Natural killer cell (primary cell): ENCODE measurements at places on chromosomes 13 and 19. TPM values are rescaled to one million over a fixed set of nuclear protein-coding genes. Genes with fewer than 3 reads are reported as not detected.

GRCh38 chr19:29015569-29015968 lies 197.4 kb downstream of the UQCRFS1 start:
- H3K27ac ChIP-seq = no peak overlapping the region
- H3K36me3 ChIP-seq = no peaks in the 10 kb centered on the region
- no peaks in the 10 kb centered on the region for H3K4me1 ChIP-seq
- H3K27me3 ChIP-seq = no peaks in the 10 kb centered on the region
- no peak overlapping the region for H3K4me3 ChIP-seq

- no peaks in the 10 kb centered on the region for H3K36me3 ChIP-seq
- H3K4me3 ChIP-seq = no peak overlapping the region
- H3K4me1 ChIP-seq = no peaks in the 10 kb centered on the region
- H3K27me3 ChIP-seq = no peaks in the 10 kb centered on the region
- no peak overlapping the region for H3K27ac ChIP-seq
Observed at GRCh38 chr13:105979131-105980011, 556.1 kb downstream of the EFNB2 start.

- H3K36me3 ChIP-seq = peaks cover 50% of the 10 kb centered on the region
- H3K4me1 ChIP-seq = peaks cover 57% of the 10 kb centered on the region
- no peaks in the 10 kb centered on the region for H3K27me3 ChIP-seq
Observed at GRCh38 chr19:41861846-41862245, 1.8 kb downstream of the RPS19 start.

- no peak for DNase-seq
- H3K27me3 ChIP-seq = peaks cover 43% of the 10 kb centered on the region
- H3K4me3 ChIP-seq = no peak overlapping the region
- no peak overlapping the region for H3K27ac ChIP-seq
Observed at GRCh38 chr19:40596608-40597328, 4.4 kb upstream of the LTBP4 start.

DNA sequence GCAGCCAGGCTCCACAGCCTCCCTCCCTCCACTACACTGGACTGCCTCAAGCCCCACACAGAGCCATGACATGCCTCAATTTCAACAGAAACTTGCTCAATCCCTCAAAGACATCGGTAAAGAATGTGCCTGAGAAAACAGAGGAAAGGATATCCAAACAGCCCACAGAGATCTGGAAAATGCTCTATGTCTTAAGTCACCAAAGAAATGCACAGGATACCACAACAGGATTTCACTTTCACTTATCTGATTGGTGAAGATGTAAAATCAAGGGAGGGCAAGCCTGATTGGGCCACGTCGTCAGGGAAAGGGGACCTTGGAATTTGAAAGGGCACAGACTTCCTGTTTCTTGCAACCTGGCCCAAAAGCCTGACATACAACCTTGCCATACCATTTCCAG lies 14.2 kb downstream of the CACNA1A start:
- no peak overlapping the region for H3K27ac ChIP-seq
- no peaks in the 10 kb centered on the region for H3K4me1 ChIP-seq
- no peaks in the 10 kb centered on the region for H3K27me3 ChIP-seq
- no peaks in the 10 kb centered on the region for H3K36me3 ChIP-seq
- no peak for DNase-seq

- no peak for DNase-seq
- no peak overlapping the region for H3K4me3 ChIP-seq
- no peak overlapping the region for H3K27ac ChIP-seq
- H3K36me3 ChIP-seq = peaks cover 4% of the 10 kb centered on the region
Observed at GRCh38 chr13:73745190-73745589, 389.0 kb downstream of the KLF12 start.

GRCh38 chr19:17450264-17451075 lies 2.0 kb upstream of the TMEM221 start:
- no peaks in the 10 kb centered on the region for H3K36me3 ChIP-seq
- H3K4me1 ChIP-seq = peaks cover 11% of the 10 kb centered on the region
- peak; percentile 17 for DNase-seq
- H3K27me3 ChIP-seq = peaks cover 22% of the 10 kb centered on the region
- H3K27ac ChIP-seq = no peak overlapping the region
- no peak overlapping the region for H3K4me3 ChIP-seq

- H3K27me3 ChIP-seq = no peaks in the 10 kb centered on the region
- H3K36me3 ChIP-seq = no peaks in the 10 kb centered on the region
- DNase-seq = no peak
- peaks cover 16% of the 10 kb centered on the region for H3K4me1 ChIP-seq
- H3K27ac ChIP-seq = no peak overlapping the region
Observed at GRCh38 chr19:3129112-3129511, 6.7 kb upstream of the GNA15 start.

GRCh38 chr19:46573679-46574498 lies 27.2 kb upstream of the CALM3 start:
- H3K4me3 ChIP-seq = no peak overlapping the region
- H3K36me3 ChIP-seq = no peaks in the 10 kb centered on the region
- H3K27ac ChIP-seq = no peak overlapping the region
- H3K4me1 ChIP-seq = no peaks in the 10 kb centered on the region
- no peak for DNase-seq
- no peaks in the 10 kb centered on the region for H3K27me3 ChIP-seq

DNA sequence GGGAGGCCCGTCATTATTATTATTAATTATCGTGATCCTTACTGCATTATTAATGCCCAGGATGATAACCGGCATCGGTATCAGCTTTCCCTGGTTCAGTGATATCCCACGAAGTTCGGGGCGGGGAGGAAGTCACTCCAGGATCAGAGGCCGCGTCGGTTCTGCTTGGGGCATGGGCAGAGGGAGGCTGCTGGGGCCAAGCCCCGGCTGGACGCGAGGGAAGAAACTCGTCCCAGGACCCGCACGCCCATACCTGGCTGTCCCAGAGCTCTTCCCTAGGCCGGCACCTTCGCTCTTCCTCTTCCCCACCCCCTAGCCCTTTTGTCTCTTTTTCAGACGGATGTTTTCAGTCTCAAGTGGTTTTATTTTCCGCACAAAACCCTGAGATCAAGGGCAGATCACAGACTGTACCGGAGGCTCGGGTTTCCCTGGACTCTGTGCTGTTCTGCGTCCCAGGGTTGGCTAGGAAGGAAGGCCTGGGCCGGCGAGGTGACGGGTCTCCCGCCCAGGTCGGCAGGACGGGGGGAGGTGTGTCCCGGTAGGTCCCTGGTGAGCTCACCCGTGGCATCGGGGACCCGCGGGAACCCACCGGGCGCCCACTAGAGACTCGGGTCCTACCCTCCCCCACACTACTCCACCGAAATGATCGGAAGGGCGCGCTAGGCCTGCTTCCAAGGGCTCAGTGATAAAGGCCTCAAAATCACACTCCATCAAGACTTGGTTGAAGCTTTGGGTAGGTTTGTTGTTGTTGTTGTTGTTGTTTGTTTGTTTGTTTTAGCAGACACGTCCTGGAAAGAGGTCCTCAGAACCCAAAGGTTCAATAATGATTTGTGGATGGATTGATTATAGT lies 7.9 kb downstream of the ZIC2 start:
- peaks cover 34% of the 10 kb centered on the region for H3K4me1 ChIP-seq
- no peak overlapping the region for H3K27ac ChIP-seq
- H3K27me3 ChIP-seq = peaks cover 97% of the 10 kb centered on the region
- DNase-seq = no peak

GRCh38 chr13:41236369-41236768 lies 27.0 kb downstream of the MTRF1 start:
- H3K4me1 ChIP-seq = peaks cover 3% of the 10 kb centered on the region
- H3K27ac ChIP-seq = no peak overlapping the region
- DNase-seq = no peak
- no peak overlapping the region for H3K4me3 ChIP-seq

- no peaks in the 10 kb centered on the region for H3K27me3 ChIP-seq
- H3K4me3 ChIP-seq = no peak overlapping the region
- H3K27ac ChIP-seq = no peak overlapping the region
- no peak for DNase-seq
- no peaks in the 10 kb centered on the region for H3K4me1 ChIP-seq
- no peaks in the 10 kb centered on the region for H3K36me3 ChIP-seq
Observed at GRCh38 chr13:98348466-98349200, 171.6 kb upstream of the RNF113B start.

DNA sequence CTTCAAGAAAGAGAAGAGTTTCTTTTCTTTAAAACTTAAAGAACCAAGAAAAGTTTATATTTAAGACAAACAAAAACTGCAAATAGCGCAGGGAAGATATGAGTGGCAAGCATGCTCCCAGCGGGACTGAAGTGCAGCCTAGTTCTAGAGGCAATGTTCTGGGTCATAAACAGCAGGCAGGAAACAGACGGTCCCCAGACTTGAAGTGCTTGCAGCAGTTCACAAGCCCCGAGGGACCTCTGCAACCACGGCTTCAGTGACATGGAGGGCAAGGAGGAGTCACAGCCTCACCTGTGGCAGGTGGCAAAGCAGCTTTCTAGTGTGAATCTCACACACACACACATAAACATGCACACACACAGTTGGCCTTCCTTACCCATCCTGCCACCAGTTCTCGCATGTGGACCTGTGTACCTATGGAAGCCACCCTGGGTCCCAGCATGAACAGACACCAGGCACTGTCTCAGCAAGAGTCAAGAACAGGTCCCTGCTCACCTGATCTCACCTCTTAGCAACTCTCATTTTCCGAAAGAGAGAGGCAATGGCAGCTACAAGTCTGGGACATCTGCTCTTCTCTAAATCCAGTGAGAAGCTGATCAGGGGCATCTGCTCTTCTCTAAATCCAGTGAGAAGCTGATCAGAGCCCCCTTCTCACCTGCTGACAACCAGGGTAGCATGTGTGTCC lies 162.0 kb downstream of the EFNB2 start:
- DNase-seq = no peak
- H3K27ac ChIP-seq = no peak overlapping the region
- H3K27me3 ChIP-seq = no peaks in the 10 kb centered on the region

- no peak for DNase-seq
- H3K36me3 ChIP-seq = no peaks in the 10 kb centered on the region
- no peaks in the 10 kb centered on the region for H3K4me1 ChIP-seq
- H3K27ac ChIP-seq = no peak overlapping the region
- no peaks in the 10 kb centered on the region for H3K27me3 ChIP-seq
- H3K4me3 ChIP-seq = no peak overlapping the region
Observed at GRCh38 chr19:50065938-50066337, 40.1 kb downstream of the ZNF473 start.

DNA sequence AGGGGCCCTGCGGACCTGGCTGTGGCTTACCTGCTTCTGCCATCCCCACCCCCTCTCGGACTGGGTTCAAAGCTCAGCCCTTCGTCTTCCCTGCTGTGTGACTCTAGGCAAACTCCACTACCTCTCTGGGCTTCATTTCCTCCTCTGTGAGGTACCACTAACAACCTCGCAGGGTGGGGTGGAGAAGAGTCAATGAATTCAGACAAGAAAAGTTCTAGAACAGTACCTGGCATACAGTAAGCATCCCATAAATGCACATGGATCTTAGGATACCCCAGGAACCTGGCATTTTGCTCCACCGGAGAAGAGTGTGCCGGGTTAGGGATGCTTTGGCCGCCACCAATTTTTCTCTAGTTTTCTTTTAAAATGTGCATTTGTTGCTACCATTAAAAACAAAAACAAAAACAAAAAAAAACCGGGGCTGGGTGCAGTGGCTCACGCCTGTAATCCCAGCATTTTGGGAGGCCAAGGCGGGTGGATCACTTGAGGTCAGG lies 3.4 kb downstream of the TLE5 start:
- H3K4me3 ChIP-seq = no peak overlapping the region
- no peak for DNase-seq
- H3K4me1 ChIP-seq = peaks cover 47% of the 10 kb centered on the region
- H3K27me3 ChIP-seq = no peaks in the 10 kb centered on the region

DNA sequence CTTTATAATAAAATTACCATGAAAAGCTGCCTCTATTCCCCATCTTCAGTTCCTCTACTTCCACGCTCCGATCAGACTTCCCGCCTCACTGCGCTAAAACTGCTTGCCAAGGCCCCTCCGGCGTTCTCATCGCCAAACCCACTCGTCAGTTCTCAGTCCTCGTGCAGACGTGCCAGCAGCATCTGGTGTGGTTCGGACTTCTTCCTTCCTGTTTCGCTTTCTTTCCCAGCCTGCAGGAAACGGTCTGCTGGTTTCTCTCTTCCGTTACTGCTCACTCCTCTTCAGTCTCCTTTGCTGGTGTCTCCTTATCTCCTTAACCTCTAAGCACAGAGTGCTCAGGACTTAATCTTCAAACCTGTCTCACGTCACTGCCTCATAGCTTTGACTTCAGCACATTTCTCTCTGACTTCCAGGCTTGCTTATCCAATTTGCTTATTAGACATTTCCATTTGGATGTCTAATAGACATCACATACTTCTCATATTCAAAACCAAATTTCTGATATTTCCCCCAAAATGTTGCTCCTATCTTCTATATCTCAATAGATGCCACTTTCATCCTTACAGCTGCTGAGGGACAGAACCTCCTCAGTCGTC lies 40.3 kb downstream of the RCBTB2 start:
- peaks cover 59% of the 10 kb centered on the region for H3K4me1 ChIP-seq
- peaks cover 13% of the 10 kb centered on the region for H3K36me3 ChIP-seq
- H3K27me3 ChIP-seq = no peaks in the 10 kb centered on the region
- peak overlapping the region; percentile 90 for H3K27ac ChIP-seq

Gene DAND5
- total RNA-seq = not detected

Gene ZNF835
- total RNA-seq = 0.92 TPM

Gene ZFP28
- 2.5 TPM for total RNA-seq

Gene FAM216B
- total RNA-seq = not detected

Gene CABP5
- not detected for total RNA-seq

Gene CRX
- total RNA-seq = not detected

Gene PTGER1
- total RNA-seq = 0.73 TPM
